ENCODE measurements at places on chromosomes 5 and 9. TPM values are rescaled to one million over a fixed set of nuclear protein-coding genes. Genes with fewer than 3 reads are reported as not detected.

- DNase-seq, result no peak
Measured at GRCh38 chr9:2992427-2992826, 148.5 kb upstream of the PUM3 start.

DNA sequence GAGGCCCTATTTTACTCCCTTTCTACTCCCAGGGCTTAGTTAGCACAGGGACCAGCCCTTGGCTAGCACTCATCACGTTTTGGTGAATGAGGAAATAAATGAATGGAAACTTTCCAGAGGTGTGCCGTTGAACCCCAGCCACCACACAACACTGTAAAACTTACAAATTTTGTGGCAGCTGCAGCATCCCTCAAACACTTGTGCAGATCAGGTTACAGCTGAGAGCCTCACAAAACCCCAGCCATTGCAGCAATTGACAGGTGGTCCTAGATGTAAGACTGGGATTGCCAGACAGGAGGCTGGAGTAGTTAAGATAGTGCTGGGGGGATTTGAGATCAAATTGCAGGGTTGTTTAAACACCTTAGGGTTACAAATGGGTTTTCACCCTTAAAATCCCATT, 482.2 kb upstream of the KIF2A start:
- no peak for DNase-seq

DNA sequence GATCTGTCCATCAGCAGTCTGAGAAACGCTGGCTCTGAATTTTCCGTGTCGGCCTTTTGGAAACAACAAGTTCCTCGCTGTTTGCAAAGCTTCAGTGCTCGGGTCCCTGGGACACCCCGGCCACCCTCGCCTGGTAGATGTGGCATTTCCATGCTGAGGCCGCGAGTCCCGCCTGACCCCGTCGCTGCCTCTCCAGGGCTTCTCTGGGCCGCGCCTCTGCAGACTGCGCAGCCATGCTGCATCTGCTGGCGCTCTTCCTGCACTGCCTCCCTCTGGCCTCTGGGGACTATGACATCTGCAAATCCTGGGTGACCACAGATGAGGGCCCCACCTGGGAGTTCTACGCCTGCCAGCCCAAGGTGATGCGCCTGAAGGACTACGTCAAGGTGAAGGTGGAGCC, 4.7 kb downstream of the NTNG2 start:
- no peak for DNase-seq

Gene CCDC112
- 2.3 TPM for polyA plus RNA-seq

Gene GRM6
- polyA plus RNA-seq, result not detected

Gene PRSS3
- 7.7 TPM for polyA plus RNA-seq

Gene MARCHF3
- polyA plus RNA-seq, result 11.2 TPM

Gene IFNA13
- polyA plus RNA-seq, result not detected

Gene SPATA31C1
- not detected for polyA plus RNA-seq

Gene ZBTB26
- polyA plus RNA-seq, result 3.1 TPM

Gene CAVIN4
- 2.6 TPM for polyA plus RNA-seq

Gene ZNF189
- 5.9 TPM for polyA plus RNA-seq

Gene CSF2
- polyA plus RNA-seq, result 0.31 TPM

Measured in IMR-90 (cell line).